ENCODE measurements at places on chromosomes 5 and 9. TPM values are rescaled to one million over a fixed set of nuclear protein-coding genes. Genes with fewer than 3 reads are reported as not detected.

STPG3 gene
- not detected for total RNA-seq

RBM27 gene
- total RNA-seq, result 42.8 TPM

PRUNE2 gene
- 25.2 TPM for total RNA-seq

CBY3 gene
- total RNA-seq, result 0.64 TPM

SERF1B gene
- total RNA-seq, result 66.8 TPM

FYB1 gene
- 1.9 TPM for total RNA-seq

CKS2 gene
- total RNA-seq, result 38.0 TPM

COL15A1 gene
- total RNA-seq, result 23.2 TPM

SMIM32 gene
- 0.27 TPM for total RNA-seq

IL9 gene
- total RNA-seq, result not detected
